CD4-positive, CD25-positive, alpha-beta regulatory T cell (primary cell): ENCODE measurements at places on chromosomes 2 and 18.

- H3K27me3 ChIP-seq, result no peaks in the 10 kb centered on the region
- H3K4me1 ChIP-seq, result peaks cover 18% of the 10 kb centered on the region
- no peak for DNase-seq
- H3K36me3 ChIP-seq, result peaks cover 37% of the 10 kb centered on the region
- peak overlapping the region; percentile 79 for H3K4me3 ChIP-seq
Measured at GRCh38 chr2:240134956-240135520, 1.1 kb downstream of the COPS9 start.

- no peak for DNase-seq
- no peak overlapping the region for H3K27ac ChIP-seq
- H3K4me3 ChIP-seq, result no peak overlapping the region
- no peaks in the 10 kb centered on the region for H3K36me3 ChIP-seq
Measured at GRCh38 chr2:50606860-50607259, 425.1 kb downstream of the NRXN1 start.

DNA sequence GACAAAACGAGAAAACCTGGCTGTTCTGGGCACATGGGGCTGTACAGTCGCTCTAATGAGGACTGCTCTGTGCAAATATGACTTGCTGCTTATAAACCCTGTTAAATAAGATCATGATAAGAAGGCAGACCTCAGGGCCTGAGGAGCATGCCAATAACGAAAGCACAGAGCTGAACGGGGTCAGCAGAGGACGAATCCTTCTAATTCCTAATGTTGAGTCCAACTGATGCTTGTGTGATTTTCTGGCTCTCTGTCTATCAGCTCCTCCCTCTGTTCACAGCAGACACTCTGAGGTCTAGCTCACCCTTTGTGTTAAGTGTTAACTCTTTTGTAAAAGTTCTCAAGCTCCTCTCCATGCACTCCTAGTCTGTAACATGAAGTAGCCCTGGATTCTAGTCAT, 167.2 kb upstream of the REV1 start:
- H3K4me1 ChIP-seq, result no peaks in the 10 kb centered on the region
- no peak for DNase-seq
- H3K27me3 ChIP-seq, result no peaks in the 10 kb centered on the region
- no peak overlapping the region for H3K27ac ChIP-seq

- peak overlapping the region; percentile 13 for H3K4me3 ChIP-seq
- DNase-seq, result no peak
- peaks cover 33% of the 10 kb centered on the region for H3K36me3 ChIP-seq
- H3K27me3 ChIP-seq, result no peaks in the 10 kb centered on the region
Measured at GRCh38 chr2:171436307-171436706, 2.3 kb downstream of the DCAF17 start.

GRCh38 chr18:13007248-13007560, 16.0 kb downstream of the CEP192 start:
- H3K4me3 ChIP-seq, result no peak overlapping the region
- peaks cover 76% of the 10 kb centered on the region for H3K36me3 ChIP-seq
- no peaks in the 10 kb centered on the region for H3K4me1 ChIP-seq
- DNase-seq, result no peak

DNA sequence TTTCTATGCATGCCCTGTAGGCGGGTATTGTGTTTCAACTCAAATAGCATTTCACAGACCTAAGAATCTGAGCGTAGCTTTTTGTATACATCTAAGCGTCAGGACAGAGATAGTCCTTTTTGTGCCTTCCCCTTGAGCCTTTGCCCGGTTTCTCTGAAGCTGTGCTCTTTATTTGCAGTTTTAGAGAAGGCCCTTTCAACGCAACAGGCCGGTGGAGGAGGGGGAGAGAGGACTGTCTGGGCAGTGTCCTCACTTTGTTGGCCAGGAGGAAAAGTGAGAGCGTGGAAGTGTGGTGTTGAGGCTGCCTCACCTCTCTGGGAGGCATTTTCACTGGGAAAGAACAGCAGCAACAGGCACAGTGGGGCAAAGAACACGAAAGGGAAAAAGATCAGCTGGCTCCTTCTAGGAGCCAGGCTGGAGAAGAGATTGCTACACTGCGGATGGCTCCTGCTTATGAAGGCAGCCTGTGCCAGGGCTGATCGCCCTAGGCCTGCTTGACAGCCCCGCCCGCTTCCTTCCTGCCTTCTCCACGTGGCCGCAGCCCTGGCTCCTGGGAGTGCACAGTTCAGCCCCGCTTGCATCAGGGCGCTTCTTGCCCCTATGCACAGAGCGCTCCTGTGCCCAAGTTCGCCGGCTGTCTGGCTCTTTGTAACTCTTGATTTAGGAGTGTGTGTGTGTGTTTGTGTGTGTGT, 195.6 kb upstream of the POU3F3 start:
- no peak for DNase-seq
- peaks cover 2% of the 10 kb centered on the region for H3K27me3 ChIP-seq
- H3K4me3 ChIP-seq, result no peak overlapping the region
- H3K4me1 ChIP-seq, result no peaks in the 10 kb centered on the region
- H3K36me3 ChIP-seq, result no peaks in the 10 kb centered on the region

GRCh38 chr2:105647731-105648130, 97.0 kb upstream of the NCK2 start:
- no peaks in the 10 kb centered on the region for H3K4me1 ChIP-seq
- no peak overlapping the region for H3K27ac ChIP-seq
- H3K36me3 ChIP-seq, result no peaks in the 10 kb centered on the region
- no peak for DNase-seq
- no peak overlapping the region for H3K4me3 ChIP-seq

GRCh38 chr2:157743051-157743450, 114.4 kb upstream of the ACVR1C start:
- DNase-seq, result no peak
- no peak overlapping the region for H3K27ac ChIP-seq
- H3K27me3 ChIP-seq, result no peaks in the 10 kb centered on the region
- H3K4me1 ChIP-seq, result no peaks in the 10 kb centered on the region
- peaks cover 24% of the 10 kb centered on the region for H3K36me3 ChIP-seq
- H3K4me3 ChIP-seq, result no peak overlapping the region

- no peaks in the 10 kb centered on the region for H3K27me3 ChIP-seq
- no peak for DNase-seq
- no peaks in the 10 kb centered on the region for H3K4me1 ChIP-seq
- H3K4me3 ChIP-seq, result no peak overlapping the region
- H3K27ac ChIP-seq, result no peak overlapping the region
- H3K36me3 ChIP-seq, result no peaks in the 10 kb centered on the region
Measured at GRCh38 chr2:68568116-68568515, 75.3 kb upstream of the PROKR1 start.
